ENCODE measurements at places on chromosomes 2 and 18.

GRCh38 chr2:187826023-187826422 is 271.8 kb upstream of the TFPI start:
- peak; percentile 28 for DNase-seq

DNA sequence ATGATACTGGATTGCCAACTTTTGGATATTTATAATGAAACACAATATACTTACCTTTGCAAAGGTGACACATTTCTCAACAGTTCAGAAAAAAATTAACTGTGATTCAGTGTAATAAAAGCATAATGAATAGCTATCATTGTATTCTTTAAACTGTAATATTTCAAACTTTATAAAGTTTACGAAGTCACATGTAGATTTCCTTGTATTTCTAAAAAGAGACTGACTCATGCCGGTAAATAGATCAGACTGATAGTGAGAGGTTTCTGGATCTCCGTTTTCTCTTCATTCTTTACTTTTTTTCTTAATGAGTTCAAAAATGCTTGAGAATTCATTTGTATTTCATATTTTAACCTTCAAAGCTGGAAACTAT is 70.1 kb downstream of the EML4 start:
- no peak for DNase-seq

DNA sequence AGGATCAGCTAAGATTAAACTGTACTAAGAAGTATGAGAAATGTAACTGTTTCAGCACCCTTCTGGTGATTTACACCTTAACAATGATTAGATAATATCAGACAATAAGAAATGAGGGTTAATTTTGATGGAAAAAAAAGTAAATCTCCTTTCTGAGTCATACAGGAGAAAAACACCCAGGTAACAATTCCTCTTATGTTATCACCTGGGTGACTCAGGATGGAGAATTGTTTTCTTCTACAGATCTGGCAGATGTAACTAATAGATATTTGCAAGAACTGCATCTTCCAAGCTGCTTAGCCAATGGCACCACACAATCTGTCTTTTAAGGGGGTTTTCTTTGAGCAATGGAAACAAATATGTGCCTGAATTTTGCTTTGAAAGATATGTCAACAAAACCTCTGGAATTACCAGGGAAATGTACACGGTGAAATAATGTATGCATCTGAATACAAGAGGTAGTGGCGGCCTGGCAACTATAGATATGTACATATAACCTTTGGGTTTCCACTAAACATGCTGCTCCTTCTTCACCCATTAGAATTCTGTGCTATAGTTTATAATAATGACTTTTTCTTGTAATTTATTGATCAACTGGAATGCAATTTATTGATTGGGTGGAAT is 407.9 kb downstream of the CPS1 start:
- DNase-seq: no peak

DNA sequence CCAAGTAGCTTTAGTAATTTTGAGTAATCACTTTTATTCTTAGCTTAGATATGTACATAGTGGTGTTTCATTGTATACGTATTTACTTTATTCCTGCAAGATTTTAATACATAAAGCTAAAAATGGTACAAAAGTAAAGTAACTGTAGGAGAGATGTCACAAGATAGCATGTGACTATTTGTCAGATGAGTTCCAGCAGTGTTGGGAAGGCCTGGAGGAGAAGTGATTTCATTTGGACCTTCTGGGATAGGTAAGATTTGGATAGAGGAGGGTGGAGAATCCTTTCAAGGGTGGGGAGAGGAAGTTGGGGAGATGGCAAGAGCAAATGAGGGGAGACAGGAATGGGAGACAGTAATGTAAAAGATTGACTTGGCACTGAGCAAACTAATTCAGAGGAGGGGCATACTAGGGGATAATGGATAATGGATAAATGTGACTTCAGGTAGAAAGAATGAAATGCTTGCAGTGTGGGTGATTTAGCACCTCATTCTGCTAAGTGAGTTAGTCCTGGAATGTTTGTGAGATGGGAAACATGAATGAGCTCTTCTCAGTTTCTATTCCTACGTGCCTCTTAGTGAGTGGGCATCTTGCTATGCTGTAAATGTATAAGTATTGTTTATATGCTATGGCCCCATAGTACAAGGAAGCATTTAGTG is 10.5 kb downstream of the WDR43 start:
- no peak for DNase-seq

DNA sequence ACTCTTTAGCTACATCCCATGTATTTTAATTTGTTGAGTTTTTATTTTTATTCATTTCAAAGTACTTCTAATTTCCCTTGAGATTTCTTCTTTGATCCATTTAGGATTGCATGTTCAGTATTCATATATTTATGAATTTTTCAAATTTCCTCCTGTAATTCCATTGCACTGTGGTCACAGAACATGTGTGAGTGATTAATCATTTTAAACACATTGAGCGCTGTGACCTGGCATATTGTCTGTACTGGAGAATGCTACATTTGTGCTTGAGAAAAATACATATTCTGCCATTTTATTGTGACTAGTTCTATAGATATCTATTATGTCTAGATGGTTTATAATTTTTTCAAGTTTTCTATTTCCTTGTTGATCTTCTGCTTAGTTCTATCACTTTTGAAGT is 353.7 kb downstream of the RAD51AP2 start:
- no peak for DNase-seq

DNA sequence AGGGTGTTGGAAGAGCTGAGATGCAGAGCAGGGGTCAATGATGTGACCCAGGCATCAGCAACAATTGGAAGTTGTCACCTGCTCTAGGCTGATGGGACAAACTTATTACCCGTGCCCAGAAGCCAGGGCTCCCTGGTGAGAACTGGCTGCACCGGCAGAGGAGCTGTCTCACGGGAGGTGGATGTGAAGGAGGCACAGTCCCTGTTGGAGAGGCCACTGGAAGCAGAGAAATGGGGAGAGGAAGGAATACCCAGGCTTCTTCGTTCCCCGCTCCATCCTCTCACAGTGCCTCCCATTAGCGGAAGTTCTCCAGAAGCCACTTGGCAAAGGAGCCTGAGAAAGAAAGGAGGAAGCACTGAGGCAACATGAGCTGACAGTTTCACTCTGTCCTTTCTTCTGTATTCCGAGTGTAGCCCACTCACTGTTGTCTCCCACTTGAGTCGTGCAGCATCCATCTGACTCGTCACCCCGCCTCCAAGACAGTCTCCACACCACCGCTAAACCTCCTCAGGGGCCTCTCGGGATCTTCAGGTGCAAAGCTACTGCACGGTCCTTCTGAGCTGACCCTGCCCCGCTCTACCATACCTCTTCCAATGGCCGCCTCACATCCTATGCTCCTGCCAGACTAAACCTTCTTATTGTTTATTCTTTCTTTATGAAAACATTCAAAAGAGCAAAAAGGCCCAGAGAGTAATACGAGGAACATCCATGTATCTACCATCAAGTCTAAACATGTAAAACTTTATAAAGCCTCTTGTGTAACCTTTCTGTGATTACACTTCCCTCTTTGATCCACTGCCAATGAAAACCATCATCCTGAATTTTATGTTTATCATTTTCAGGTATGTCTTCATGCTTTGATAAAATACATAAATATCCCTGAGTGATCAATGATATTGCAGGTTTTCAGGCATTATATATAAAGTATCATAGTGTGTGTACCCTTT is 19.1 kb upstream of the AFTPH start:
- no peak for DNase-seq

- peak; percentile 45 for DNase-seq
These were observed 37.0 kb upstream of the GRHL1 start for GRCh38 chr2:9914384-9915065.

DNA sequence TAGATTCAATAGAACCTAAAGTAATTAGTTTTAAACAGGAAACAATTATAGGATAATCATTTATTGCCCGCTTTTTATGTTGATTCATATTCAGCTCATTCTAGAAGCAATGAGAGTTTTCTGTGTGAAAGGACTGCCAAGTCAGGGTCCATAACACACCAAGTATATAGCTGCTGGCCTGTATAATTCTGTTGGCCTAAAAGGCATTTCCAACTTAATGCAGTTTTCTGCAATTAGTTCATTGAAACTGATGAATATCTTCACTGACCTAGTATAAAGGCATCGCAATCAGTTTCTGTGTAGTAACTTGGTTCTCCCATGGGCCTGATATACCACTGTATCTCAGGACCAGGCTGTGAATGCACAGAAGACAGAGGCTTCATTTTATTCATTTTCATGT is 69.1 kb upstream of the GRB14 start:
- no peak for DNase-seq

- no peak for DNase-seq
These were observed 445.4 kb upstream of the DSEL start for GRCh38 chr18:67961701-67962440.

DNA sequence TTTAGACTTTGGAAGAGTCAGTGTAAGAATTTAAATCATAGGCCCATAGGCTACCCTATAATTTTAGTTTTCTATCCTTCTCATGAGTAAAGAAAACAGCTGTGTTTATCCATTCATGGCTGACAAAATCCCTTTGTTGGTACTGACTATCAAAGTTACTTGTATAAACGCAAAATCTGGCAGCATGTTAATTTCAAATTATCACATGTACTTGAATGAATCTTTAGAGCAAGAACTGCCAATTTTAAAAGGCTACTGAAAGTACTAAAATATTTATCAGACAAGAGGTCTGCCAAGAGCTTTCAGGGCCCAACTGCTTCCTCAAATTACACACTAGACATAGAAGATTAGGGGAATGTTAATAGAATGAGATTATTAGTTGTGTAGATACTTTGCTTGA is 66.6 kb downstream of the MYL12B start:
- DNase-seq: no peak

DNA sequence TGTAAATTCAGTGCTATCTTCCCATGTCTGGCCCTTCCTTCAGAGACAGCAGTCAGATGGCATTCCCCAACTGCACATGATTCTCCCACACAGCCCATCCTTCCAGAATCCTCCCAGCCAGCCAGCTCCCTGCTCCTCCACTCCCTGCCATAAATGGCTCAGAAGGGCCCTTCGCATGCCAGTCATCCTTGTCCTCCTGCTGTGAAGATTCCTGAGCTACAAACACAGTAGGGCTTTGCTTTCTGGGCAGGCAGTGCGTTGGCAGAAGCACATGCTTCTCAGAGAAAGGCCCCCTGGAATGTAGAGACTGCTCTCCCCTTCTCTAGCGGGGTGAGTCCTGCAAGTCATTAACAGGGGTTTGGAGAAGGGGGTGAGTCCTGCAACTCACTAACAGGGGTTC is 71.9 kb downstream of the TEX51 start:
- DNase-seq: no peak

- no peak for DNase-seq
These were observed 85.0 kb upstream of the TACR1 start for GRCh38 chr2:75284345-75284744.

DNA sequence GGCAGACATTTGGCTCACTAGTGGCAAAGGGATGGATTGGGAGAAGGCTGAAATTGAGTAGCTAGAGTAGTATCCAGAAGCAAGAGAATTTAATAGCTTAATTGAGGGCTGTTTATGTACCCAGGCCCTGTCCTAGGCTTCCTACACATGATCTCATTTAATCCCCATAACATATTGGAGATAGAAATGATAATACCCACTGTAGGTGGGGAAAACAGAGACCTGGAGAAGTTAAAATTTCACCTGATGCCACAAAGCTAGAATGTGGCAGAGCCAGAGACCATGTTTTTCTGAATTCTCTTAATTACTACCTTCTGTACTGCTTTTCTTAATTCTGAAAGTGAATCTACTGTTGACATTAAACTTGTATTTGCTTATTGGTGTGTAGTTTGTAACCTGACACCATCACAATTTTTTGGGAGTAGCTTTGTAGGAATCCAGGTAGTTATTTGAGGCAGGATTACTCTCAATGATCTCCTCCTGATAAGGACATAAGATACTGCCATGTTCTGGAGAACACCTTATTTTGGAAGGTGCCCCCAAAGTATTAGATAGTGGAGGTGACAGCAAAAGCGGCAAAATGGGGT is 42.2 kb downstream of the RAB10 start:
- DNase-seq: no peak

GRCh38 chr2:20438334-20439192 is 8.3 kb upstream of the RHOB start:
- DNase-seq: peak; percentile 53

DNA sequence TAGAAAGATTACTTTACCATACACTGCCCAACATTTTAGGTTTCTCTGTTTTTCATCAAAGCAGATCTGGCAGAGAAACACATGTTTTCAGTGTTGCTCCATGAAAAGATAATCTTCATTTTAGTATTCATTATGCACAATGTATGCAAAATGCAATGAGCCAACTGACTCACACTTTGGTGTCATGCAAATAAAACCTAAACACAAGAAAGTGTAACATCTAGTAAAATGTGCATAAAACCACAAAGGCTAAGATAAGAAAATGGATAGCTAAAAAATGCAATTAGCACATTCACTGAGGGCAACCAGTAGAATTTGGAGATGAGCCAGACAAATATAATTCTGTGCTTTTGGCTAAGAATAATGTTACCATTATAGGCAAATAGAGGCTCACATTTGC is 203.5 kb upstream of the UBE2E3 start:
- DNase-seq: peak; percentile 48

DNA sequence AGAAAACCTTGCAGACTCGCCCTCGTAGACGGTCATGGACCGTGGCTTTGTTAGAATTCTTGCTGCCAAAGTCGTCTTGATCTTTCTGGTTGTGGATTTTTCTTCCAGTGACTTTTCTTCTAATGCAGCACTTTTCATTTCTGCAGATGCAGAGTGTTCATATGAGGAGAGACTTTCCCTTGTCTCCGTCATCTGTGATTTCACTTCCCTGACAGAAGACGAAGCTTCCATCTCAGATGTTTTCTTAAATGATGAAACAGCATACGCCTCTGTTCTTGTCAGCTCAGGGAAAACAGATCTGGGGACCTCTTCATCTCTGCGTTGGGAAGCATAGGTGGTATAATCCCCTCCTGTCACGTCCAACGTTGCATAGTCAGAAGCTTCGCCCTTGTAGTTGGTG is 50.9 kb downstream of the PLEKHA3 start:
- DNase-seq: no peak

DNA sequence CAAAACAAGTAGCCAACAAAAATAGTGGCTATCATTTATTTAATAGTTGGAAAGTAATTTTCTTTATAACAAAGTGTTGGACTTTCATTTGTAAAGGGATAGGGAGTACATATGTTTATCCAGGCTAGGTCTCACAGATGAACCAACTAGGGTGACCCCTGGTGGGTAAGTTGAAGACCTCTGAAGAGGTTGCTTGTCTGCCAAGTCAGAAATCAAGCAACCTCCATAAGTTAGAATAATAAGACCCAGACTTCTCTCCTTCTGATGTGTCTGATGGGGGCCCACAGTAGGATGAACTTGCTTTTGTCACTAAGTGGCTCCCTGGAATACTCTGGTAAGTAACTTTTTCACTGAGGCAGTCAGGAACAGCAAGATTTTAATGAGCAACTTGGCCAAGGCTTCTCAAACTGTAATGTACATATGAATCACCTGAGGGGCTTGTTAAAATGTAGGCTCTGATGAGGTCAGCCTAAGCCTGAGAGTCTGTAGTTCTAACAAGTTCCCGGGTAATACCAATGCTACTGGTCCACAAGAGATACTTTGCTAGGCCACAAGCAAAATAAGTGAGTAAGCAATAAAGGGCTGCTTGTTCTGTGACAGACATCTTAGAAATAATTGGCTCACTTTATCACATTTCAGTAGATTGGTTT is 319.6 kb downstream of the PIK3C3 start:
- no peak for DNase-seq
